ENCODE measurements at places on chromosomes 5 and 9. TPM values are rescaled to one million over a fixed set of nuclear protein-coding genes. Genes with fewer than 3 reads are reported as not detected.

FOXD4 gene
- not detected for total RNA-seq

- peaks cover 5% of the 10 kb centered on the region for H3K4me1 ChIP-seq
- peak within 1 kb of the TSS; percentile 97 for H3K4me3 ChIP-seq
- H3K27ac ChIP-seq, result no peak within 1 kb of the TSS
- peak; percentile 26 for DNase-seq
These were observed at the start of gene ZNF462 for GRCh38 chr9:106862821-106863720. ZNF462 (plus strand) TSS chr9:106863166; CDS start chr9:106923384, 60,218 bp downstream.

DNA sequence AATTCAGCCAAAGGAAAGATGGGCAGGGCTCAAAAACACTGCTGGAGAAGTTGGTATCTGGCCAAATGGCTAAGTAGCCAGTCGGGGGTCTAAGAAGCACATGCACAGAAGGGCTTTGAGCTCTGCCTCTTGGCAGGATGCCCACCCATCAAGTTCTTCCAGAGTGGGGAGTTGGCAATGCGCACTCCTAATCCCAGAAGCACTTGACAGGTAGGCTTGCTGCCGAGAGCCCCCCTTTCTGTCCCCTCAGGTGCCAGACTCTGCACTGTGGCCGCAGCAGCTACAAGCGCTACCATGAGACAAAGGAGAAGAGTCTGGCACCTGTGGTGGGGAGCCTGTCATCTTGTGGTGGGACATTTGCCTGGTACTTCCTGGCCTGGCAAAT, 252.9 kb upstream of the SLC24A2 start:
- no peaks in the 10 kb centered on the region for H3K36me3 ChIP-seq
- H3K27me3 ChIP-seq, result no peaks in the 10 kb centered on the region
- no peaks in the 10 kb centered on the region for H3K4me1 ChIP-seq
- no peak overlapping the region for H3K27ac ChIP-seq
- H3K4me3 ChIP-seq, result no peak overlapping the region
- no peak for DNase-seq

GRCh38 chr9:137743695-137744094, 124.9 kb downstream of the EHMT1 start:
- no peak overlapping the region for H3K4me3 ChIP-seq
- H3K27me3 ChIP-seq, result no peaks in the 10 kb centered on the region
- peaks cover 5% of the 10 kb centered on the region for H3K36me3 ChIP-seq
- H3K4me1 ChIP-seq, result peaks cover 8% of the 10 kb centered on the region

TRIM36 gene
- 0.15 TPM for total RNA-seq

- no peaks in the 10 kb centered on the region for H3K27me3 ChIP-seq
- DNase-seq, result peak; percentile 77
- peaks cover 28% of the 10 kb centered on the region for H3K4me1 ChIP-seq
- 0 out of 2 replicates have a peak, but pooled peaks cover 4% of the 10 kb centered on the region for H3K36me3 ChIP-seq
These were observed at the start of gene ABCA1 for GRCh38 chr9:104927912-104928740. ABCA1 (minus strand) TSS chr9:104928155; CDS start chr9:104903679, 24,476 bp downstream.

SERF1A gene
- total RNA-seq, result 1.1 TPM

FAM78A gene
- total RNA-seq, result 1.3 TPM

Data from PC-9 (cell line).